ENCODE measurements at places on chromosomes 7 and 10.

DNA sequence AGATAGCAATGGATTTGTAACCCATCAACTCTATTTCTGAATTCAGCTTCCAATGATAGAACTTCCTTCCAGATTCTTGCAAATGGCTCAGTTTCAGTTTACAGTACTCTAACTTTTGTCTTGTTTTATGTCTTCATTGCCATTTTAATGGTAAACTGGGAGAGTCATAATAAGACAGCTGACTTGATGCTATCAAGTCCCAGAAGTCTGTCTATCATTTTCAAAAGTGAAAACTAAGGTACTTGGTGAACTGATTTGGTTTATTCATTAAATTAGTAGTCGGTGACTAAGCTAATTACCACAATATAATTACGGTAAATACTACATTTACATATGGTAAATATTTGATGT lies 25.0 kb downstream of the RTKN2 start:
- DNase-seq, result no peak

- no peak for DNase-seq
These were observed 40.2 kb downstream of the ANKRD61 start for GRCh38 chr7:6071406-6071805.

- DNase-seq, result no peak
These were observed 177.9 kb upstream of the MGMT start for GRCh38 chr10:129288999-129289584.

DNA sequence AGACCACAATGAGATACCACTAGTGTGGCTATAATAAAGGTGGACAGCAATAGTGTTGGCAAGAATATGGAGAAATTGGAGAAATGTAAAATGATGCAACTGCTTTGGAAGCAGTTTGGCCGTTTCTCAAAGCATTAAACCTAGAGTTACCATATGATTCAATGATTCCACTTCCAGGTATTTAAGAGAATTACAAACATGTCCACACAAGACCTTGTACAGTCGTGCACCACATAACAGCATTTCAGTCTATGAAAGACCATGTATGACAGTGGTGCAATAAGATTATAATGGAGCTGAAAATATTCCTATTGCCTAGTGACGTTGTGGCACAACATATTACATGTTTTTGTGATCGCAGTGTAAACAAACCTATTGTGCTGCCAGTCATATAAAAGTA lies 29.6 kb downstream of the CCDC172 start:
- no peak for DNase-seq

GRCh38 chr7:37040330-37040729 lies 316.0 kb upstream of the AOAH start:
- peak; percentile 21 for DNase-seq

DNA sequence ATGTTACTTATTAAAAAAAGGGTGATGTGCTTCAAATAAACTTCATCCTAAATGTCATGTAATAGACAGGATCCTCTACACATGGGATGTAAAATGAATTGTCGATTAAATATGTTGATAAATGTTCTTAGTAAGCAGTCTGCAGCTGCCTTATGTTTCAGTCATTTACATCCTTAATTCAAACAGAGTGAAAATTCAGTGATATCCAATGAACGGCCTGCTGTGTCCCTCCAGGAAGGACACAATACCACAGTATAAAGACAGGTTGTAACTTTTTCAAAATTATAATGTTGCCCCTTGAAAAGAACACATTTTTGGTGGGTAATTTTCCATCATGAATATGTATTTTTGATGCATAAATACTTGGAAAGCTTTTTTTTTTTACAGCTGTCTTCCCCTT lies 266.5 kb upstream of the SEMA3A start:
- DNase-seq, result no peak

DNA sequence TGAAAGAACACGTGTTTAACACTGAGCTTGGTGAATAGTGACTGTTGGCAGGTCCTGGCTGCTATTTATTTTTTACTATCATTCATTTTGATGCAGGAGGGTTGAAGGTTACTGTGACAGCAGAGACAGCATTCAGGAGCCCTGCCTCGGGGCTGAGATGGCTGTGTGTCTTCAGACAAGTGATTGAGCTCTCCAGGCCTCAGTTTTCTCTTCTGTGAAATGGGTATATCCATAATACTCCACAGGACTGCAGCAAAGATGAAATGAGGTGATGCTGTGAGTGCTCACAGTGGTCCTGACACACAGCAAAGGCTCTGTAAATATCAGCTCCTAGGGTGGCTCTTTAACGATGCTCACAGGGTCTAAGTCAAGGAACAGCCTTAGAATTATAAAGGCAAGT lies 295.2 kb downstream of the GFRA1 start:
- no peak for DNase-seq

DNA sequence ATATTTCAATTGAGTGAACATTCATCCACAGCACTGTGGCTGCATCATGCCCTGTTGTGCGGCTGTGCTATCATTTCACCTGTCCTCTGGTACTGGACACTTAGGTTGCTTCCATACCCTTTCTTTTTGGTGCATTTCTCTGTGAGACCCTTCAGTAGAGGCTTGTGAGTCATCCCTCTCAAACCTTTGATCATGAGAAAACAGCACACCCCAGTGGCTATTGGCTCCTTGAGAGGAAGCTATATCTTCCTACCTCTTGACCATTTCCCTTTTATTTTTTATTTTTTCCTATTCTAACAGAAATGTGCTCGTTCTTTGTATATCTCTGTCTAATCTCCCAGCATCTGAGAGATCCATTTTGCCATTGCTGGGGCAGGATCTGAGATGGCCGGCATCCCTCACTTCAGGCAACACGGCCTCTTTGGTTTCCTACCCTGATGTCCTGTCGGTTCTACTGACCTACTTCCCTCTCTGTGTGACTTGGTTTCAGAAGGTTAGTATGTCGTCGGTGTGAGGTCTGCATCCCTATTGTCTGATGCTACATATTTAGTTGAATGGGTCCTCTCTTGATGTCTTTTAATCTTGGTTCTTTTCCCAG lies 23.8 kb upstream of the PIK3AP1 start:
- DNase-seq, result no peak

- no peak for DNase-seq
These were observed 104.6 kb upstream of the SFMBT2 start for GRCh38 chr10:7515439-7515838.

GRCh38 chr7:33644489-33644888 lies 260.9 kb upstream of the BMPER start:
- DNase-seq, result no peak

All from AG08395 (cell line).